ENCODE measurements at places on chromosomes 1 and 21. TPM values are rescaled to one million over a fixed set of nuclear protein-coding genes. Genes with fewer than 3 reads are reported as not detected.

The RPTN gene
- not detected for total RNA-seq

The AGTRAP gene
- 64.5 TPM for total RNA-seq

The OTUD3 gene
- total RNA-seq: 11.5 TPM

The PLD5 gene
- 0.21 TPM for total RNA-seq

The LCE1B gene
- total RNA-seq: not detected

The CHIA gene
- total RNA-seq: 10.9 TPM

- no peak for DNase-seq
These were observed 171.9 kb upstream of the NR5A2 start for GRCh38 chr1:199855580-199855979.

DNA sequence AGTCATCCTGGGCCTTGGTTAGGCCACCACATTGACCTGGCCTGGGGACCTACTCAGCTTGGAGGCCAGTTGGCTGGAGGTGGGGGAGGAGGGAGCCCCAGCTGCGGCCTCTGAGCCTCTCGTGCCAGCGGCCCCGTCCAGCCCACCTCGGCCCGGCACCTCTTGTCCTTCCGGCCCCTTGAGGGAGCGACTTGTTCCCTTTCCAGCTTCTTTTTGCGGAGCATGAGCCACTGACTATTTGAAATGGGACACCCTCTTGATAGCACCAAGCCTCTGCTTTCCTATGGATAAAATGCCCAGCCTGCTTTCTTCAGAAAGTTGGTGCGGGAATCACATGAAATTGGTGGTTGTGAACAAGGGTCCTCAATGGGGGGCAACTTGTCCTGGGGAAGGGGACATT lies 24.7 kb upstream of the ARHGEF10L start:
- no peak for DNase-seq

- no peak for DNase-seq
These were observed 645.5 kb downstream of the ADGRL2 start for GRCh38 chr1:82446236-82446635.

- no peak for DNase-seq
These were observed 42.9 kb upstream of the DNAJC6 start for GRCh38 chr1:65266476-65266875.

- no peak for DNase-seq
These were observed 530 bp upstream of the TIPRL start for GRCh38 chr1:168178227-168178637.

DNA sequence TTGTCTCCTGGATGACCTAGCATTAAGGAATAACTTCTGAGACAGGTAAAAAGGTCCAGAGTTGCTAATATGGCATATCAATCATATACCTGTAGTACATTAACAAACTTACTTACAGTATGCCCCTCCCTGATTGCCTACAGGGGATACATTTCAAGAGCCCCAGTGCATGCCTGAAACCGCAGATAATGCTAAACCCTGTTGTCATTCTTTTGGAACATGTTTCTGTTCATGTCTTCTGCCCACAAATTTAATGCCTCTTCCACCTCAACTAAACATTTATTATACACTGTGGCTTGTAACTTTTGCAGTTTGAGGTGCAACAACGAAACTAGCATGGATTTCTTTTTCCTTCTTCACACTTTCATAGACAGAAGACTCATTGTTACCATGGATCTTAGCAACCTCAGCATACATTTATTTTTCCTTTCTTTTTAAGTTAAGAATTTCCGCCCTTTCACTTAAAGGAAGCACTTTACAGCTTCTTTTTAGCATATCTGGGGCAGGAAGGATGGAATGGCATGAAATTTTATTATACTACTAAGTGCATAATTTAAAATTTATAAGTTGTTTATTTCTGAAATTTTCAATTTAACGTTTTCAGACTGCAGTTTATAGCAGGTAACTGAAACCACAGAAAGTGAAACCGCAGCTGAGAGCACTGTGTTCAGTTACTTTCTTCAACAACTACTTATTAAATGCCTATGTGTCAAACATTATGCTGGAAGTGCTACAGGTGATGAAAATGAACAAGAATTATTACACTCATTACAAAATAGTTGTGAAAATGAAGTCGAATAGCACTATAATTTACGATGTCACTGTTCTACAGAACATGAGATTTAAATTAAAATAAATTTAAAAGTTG lies 25.3 kb downstream of the F13B start:
- DNase-seq: no peak

- DNase-seq: no peak
These were observed 69.0 kb upstream of the NEK7 start for GRCh38 chr1:198087831-198088230.

DNA sequence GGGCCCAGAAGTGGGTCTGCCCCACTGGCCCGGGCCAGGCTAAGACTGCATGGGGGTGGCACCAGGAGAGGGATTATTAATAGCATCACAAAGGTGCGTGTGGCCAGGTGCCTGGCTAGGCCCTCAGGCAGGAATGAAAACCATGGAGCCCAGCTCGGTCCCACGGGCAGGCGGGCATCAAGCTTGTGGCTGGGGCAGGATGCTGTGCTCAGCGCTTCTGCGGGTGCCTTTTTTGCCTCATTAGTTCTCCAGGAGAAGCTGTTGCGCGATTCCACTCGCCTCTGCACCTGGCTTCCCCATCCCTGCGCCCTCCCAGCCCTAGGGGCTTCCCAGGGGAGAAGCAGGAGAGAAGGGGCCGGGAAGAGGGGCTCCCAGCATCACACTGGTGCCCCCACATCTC lies 39.3 kb downstream of the CITED4 start:
- DNase-seq: no peak

GRCh38 chr1:221742555-221743415 lies 896 bp upstream of the DUSP10 start:
- peak; percentile 96 for DNase-seq

GRCh38 chr1:170670802-170671628 lies 7.1 kb downstream of the PRRX1 start:
- peak; percentile 58 for DNase-seq

Measured in lower lobe of right lung (tissue), 2 donors.